Thoracic aorta (tissue), 2 donors: ENCODE measurements at places on chromosomes 6 and 20.

DNA sequence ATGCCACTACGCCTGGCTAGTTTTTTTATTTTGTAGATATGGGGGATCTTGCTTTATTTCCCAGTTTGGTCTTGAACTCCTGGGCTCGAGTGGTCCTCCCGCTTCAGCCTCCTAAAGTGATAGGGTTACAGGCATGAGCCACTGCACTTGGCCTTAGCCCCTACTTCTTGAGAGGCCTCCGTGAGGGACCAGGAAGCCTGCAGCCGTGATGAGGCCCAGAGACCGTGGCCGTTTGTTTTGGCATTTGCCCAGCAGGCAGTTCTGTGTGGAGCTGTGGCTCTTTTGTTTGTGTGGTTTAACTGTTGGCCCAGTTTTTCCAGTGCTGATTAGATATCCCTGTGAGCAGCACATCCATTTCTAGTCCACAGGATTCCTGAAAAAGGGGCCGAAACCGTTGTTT is 39.8 kb downstream of the SRSF3 start:
- no peak for DNase-seq

DNA sequence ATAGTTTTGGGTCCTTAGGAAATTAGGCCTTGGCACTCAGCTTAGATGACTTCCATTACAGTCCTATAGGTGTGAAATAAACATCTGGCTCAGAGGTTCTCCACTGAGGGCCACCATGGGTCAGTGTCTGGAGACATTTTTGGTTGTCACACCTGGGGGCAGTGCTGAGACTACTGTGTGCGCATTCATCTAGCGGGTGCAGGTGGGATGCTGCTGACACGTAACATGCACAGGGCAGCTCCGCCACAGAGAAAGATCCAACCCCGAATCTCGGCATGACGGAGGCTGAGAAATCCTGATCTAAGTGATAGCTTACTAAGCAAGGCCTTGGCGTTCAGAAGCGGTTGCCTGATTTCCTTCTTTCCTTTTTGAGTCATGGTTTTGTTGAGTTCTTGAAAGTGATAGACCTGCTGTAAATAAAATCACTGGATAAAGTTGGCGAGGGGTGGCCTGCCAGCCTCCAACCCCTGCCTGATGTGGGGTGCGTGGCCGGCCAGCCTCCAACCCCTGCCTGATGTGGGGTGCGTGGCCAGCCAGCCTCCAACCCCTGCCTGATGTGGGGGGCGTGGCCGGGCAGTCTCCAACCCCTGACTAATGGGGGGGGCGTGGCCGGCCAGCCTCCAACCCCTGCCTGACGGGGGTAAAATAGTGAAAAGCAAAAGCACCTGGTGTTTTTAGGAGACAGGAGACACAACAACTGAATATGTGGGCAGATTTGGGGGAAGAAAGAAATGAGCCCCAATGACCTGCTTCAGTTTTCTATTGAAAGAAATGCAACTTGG is 158.1 kb downstream of the CDH26 start:
- DNase-seq: no peak

- no peak for DNase-seq
Measured at GRCh38 chr20:60694763-60695162, 557.3 kb upstream of the CDH4 start.

DNA sequence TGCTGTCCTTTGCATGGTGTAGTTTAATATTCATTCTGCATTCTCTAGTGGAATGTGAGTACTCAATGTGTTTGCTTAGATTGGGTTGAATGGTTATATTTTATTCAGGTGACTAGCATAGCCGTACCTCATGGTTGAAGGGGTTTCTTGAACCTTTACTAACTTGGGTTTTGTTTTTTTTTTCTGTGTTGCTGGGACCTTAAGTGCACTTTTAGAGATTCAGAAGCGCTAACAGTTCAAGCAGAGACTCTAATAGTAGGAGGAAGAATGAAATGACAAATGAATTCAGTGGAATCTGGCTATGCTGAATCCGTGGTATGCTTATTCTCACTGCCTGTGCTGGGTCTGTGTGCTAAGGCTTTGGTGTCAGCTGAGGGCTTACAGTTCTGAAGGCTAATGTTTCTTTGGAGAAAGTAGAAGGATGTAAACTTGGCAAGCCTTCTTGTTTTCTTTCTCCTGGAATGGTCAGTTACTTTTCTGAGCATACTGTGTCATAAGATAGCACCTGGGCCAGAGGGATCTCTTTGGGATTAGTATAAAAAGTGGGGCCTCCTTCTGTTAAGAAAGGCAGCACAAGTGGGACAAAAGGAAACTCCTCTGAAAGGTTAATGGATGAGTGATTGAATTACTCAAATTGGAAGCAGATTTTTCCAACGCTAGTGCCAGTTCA is 28.7 kb downstream of the RNF144B start:
- DNase-seq: no peak

GRCh38 chr20:63942969-63943807 is 13.0 kb downstream of the UCKL1 start:
- DNase-seq: no peak

DNA sequence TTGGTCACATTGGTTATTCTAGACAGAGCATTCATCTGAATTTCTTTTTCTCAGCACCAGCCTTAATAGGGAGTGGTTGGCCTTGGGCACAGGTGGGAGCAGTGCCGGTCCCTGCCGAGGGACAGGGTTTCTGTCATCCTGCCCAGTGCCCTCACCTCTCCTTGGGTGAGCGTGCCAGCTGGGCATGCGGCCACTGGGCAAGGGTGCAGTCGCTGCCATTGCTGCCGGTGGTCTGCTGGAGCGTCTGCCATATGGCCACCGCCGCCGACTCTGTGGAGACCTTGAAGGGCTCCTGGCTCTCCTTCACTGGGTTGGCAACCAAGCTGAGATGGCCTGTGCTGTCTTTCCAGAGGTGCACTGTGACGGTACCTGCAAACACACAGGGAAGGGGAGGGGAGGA is 16.4 kb upstream of the UQCC2 start:
- no peak for DNase-seq

DNA sequence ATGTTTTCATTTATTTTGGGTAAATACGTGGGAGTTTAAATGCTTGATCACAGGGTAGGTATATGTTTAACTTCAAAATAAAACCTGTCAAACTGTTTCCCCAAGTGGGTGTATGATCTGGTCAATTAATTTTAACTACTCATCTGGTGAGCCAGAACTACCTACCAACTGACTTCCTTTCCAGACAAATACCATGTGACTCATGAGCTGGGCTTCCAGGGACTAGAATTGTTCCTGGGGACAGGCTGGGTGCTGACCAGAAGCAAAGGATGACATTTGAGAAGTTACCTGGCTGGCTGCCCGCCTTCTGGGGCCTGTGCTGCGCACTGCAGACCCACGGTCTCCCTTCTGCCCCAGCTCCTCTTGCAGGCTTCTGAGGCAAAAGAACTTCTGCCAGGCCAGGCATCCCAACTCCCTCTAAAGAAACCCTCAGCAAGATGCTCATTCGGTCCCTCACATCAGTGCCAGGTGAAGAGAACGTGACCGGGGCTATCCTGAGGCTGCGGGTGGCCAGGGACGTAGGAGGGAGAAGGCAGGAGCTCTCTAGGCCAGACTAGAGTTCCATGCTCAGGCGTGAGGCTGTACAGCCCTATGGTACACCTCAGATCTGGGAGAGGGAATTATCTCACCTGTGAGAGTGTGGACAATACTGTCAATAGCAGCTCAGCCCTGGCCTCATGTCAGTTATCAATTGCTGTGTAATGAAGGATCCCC is 103.6 kb downstream of the JPH2 start:
- no peak for DNase-seq

GRCh38 chr6:123808556-123808955 is 4.9 kb downstream of the NKAIN2 start:
- DNase-seq: no peak

DNA sequence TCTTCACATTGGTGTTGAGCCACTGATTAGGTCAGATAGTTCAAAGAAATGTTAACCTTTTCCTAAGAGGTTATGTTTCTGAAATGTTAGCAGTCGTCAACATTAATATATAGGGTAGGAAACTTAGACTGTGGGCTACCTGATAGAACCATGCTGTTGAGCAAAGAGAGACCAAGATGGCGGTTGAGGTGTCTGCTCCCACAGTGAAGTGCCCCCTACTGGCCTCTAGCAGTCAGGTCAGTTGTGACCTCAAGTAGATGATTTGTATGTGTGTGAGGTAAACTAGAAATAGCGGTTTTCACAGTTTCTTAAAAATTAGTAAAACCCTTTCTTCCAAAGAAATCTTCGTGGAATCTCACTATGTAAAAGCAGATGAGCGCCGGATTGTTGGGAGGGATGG is 40.3 kb downstream of the MTHFD1L start:
- no peak for DNase-seq

GRCh38 chr6:45625191-45625664 is 247.5 kb upstream of the SUPT3H start:
- no peak for DNase-seq

DNA sequence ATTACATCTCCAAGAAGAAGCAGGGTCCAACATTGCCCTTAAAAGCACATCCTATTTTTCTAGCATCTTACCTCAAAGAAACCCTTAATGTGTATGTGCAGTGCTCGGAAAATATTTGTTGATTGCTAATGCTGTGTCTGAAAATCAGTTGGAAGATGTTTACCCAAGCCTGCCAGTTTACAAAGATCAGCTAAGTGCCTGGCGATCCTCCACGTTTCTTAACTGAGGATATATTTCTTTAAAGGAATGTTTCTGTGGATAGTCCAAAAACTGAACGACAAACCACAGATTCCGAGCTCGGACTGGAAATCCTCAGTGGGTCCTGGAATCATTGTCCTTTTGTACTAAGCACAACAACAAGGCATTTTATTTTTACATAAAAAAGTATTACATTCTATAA is 595.7 kb upstream of the ARID1B start:
- DNase-seq: no peak

DNA sequence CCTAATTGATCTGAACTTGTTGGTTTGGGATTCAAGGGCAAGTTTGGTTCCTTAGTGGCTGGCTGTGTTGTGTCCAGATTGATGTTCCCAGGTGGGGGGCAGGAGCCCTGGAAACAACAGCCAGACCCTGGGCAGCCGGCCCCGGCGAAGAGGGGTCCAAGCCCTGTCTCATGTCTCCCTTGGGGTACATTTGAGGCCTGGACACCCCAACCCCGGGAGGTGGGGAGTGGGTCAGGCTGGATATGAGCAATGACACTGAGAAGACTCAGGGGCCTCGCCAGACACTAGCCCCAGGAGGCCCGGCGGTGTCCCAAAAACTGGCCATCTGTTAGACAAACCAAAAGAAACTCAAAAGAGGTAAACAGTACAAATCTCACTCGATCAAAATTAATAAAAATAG is 79.6 kb downstream of the YTHDF1 start:
- no peak for DNase-seq

- no peak for DNase-seq
Measured at GRCh38 chr6:32742374-32742773, 1.2 kb downstream of the HLA-DQA2 start.

DNA sequence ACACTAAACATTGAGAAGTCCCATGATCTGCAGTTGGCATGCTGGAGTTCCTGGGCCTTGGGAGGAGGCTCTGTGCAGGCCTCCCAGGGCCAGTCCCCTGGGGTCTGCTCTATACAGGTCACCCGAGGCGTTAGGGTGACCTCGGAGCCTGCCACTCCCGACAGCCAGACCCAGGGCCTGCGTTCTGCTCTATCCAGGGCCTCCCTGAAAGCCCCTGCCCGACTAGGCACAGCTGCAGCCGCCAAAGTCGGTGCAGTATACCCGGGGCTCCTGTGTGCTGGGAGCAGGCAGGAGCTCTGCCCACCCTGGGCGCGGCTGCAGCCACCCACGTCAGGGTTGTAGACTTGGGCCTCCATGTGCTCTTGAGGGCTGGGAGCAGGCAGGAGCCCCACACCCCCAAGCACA is 6.3 kb upstream of the OR14J1 start:
- DNase-seq: no peak

DNA sequence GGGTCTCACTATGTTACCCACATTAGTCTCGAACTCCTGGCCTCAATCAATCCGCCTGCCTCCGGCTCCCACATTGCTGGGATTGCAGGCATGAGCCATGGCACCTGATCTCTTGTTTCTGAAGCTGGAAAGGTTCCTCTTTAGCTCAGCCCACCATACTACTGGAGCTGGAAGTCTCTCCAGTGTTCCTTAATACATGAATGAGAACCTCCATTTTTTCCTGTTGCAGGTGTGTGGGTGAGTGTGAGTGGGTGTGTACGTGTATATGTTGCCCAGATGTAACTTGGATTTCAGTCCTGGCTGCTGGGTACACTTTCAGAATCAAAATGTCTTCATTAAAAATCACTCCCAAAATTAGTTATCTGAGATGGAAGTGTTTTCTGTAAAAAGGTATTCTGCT is 11.1 kb downstream of the PNPLA1 start:
- DNase-seq: no peak

GRCh38 chr6:134821397-134821796 is 128.5 kb downstream of the ALDH8A1 start:
- DNase-seq: no peak

DNA sequence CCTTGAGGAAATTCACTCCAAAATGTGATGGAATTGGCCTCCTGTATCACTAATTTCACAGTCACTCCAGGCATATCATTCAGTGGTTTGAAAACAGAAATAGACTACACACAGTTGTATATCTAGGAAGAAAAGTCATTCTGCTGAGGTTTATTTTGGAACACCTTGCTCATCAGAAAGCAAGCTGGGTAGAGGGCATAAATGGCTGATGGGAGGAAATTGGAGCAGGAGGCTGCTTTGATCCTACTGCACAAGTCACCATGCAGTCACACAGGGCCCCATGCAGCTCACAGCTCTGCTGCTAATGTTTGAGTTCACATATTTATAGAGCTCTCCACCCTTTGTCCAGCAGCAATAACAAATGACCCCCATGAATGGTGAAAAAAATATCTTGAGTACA is 12.3 kb downstream of the NHLRC1 start:
- no peak for DNase-seq

GRCh38 chr20:39800548-39800947 is 838.4 kb downstream of the DHX35 start:
- DNase-seq: no peak

DNA sequence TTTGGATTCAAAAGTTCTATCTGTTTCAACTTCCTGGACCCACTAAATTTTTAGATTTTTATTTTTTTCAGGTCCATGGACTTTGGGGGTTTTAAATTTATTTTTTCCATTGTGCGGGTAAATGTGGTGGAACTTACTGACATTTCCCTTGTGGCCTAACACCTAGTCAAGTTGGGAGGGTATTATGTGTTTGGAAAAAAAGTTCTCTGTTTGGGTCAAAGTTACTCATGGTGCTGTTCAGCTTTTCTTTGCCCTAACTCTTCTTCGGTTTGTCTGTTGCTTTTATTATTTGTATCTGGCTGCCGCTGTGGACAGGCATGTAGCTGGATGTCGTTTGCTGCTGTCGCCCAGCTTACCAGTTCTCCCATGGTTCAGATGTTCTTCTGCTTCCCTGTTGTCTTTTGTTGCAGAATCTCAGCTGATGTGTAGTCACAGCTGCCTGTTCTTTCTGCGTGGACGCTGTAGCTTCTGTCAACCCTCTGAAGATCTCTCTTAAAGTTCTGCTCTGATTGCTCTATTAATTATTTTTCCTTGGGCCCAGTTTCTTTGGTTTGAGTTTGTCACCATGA is 7.9 kb downstream of the IGF2R start:
- no peak for DNase-seq

GRCh38 chr6:154314084-154314483 is 42.5 kb downstream of the IPCEF1 start:
- no peak for DNase-seq

GRCh38 chr20:59451641-59452040 is 151.2 kb downstream of the EDN3 start:
- no peak for DNase-seq

GRCh38 chr20:14726591-14726990 is 389.2 kb upstream of the FLRT3 start:
- no peak for DNase-seq
